ENCODE measurements at places on chromosomes 3 and 15. TPM values are rescaled to one million over a fixed set of nuclear protein-coding genes. Genes with fewer than 3 reads are reported as not detected.

DNA sequence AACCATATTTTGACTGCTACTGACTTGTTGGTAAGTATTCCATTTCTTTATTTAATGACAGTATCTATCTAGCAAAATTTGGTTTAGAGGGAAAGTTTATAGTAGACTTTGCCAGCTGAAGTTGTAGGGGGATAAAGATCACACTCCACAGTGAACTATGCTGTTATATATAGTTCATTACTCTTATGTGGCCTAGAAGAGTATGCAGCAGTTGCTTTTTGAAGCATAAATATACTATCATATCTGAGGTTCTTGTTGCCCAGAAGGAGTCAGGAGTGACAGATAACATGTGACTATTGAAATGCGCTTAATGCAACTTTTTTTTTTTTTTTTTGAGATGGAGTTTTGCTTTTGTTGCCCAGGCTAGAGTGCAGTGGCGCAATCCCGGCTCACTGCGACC lies 25.6 kb upstream of the MCF2L2 start:
- peaks cover 6% of the 10 kb centered on the region for H3K4me1 ChIP-seq
- H3K27ac ChIP-seq: no peak overlapping the region
- DNase-seq: no peak
- no peaks in the 10 kb centered on the region for H3K27me3 ChIP-seq
- H3K4me3 ChIP-seq: no peak overlapping the region

DNA sequence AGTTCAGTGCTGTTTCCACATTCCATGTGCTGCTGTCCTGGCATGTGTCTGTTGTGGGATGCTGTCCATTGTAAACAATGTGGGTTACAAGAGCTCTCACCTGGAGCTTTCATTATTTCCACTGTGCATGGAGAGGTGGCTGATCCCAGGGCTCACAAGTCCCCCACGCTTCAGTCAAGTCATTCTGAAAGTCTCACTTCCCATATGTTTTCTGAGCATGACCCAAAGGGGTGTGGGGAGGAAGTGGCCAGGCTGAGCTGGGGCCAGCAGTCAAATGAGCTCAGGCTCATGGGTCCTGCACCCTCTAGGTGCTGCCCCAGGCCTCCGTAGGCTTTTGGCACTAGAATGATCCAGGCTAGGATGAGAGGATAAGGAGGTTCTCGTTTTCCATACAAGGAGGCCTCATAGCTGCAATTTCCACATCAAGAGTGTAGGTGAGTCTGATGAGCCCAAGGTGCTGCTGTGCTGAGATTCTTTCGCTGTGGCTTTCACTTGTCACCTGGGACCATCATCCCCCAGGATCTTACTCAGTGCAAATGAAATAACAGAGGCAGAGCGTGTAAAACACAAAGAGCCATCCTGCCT lies 22.0 kb downstream of the STARD5 start:
- no peaks in the 10 kb centered on the region for H3K36me3 ChIP-seq
- no peaks in the 10 kb centered on the region for H3K27me3 ChIP-seq
- H3K4me1 ChIP-seq: peaks cover 23% of the 10 kb centered on the region
- no peak overlapping the region for H3K4me3 ChIP-seq

The ACAD9 gene
- 43.1 TPM for total RNA-seq

GRCh38 chr15:72404841-72405240 lies 6.7 kb downstream of the TMEM202 start:
- H3K36me3 ChIP-seq: no peaks in the 10 kb centered on the region
- H3K4me3 ChIP-seq: no peak overlapping the region
- no peak for DNase-seq
- no peak overlapping the region for H3K27ac ChIP-seq
- H3K4me1 ChIP-seq: peaks cover 6% of the 10 kb centered on the region

GRCh38 chr3:121232309-121233225 lies 313.2 kb downstream of the POLQ start:
- H3K27ac ChIP-seq: peak overlapping the region; percentile 25
- peak; percentile 11 for DNase-seq
- H3K36me3 ChIP-seq: no peaks in the 10 kb centered on the region

- H3K36me3 ChIP-seq: no peaks in the 10 kb centered on the region
- no peak overlapping the region for H3K27ac ChIP-seq
- H3K4me1 ChIP-seq: peaks cover 14% of the 10 kb centered on the region
- H3K4me3 ChIP-seq: no peak overlapping the region
- H3K27me3 ChIP-seq: no peaks in the 10 kb centered on the region
These were observed 332.2 kb upstream of the RBMS3 start for GRCh38 chr3:28948685-28949084.

DNA sequence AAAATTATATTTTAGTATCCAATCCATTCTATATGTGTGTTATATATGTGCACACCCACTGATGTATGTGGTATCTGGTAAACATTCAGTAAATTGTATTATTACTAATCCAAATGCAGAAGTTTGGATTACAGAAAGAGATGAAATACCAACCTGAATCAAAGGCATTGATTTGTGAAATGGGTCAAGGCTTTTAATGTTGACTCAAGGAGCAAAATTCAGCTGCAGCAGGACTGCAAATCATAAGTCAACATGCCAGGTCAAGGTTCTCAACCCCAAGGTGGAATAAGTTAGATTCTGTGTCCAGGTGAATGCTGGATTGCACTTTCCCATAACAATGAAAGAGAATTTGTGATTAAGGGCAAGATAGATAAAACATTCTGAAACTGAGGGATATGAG lies 190.7 kb downstream of the GAP43 start:
- H3K4me1 ChIP-seq: no peaks in the 10 kb centered on the region
- no peaks in the 10 kb centered on the region for H3K27me3 ChIP-seq
- no peaks in the 10 kb centered on the region for H3K36me3 ChIP-seq
- H3K27ac ChIP-seq: no peak overlapping the region
- H3K4me3 ChIP-seq: no peak overlapping the region

DNA sequence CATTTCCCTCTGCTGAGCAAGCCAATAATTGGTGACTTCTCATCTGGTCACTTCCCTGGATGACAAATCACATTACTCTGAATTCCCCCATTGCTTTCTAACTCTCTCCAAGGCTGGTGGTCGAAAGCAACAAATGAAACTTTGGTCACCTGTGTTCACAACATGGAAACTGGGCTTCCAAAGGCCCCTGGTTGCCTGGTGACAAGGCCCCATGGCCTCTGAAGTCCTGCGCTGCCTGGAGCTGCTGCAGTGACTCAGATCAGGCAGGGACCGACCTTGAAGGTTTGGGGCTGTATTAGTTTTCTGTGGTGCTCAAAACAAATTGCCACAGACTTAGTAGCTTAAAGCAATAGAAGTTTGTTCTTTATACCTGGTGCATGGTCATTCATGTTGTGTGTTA lies 345.3 kb downstream of the WDR72 start:
- H3K4me1 ChIP-seq: no peaks in the 10 kb centered on the region
- no peak for DNase-seq
- no peaks in the 10 kb centered on the region for H3K27me3 ChIP-seq
- H3K36me3 ChIP-seq: no peaks in the 10 kb centered on the region

DNA sequence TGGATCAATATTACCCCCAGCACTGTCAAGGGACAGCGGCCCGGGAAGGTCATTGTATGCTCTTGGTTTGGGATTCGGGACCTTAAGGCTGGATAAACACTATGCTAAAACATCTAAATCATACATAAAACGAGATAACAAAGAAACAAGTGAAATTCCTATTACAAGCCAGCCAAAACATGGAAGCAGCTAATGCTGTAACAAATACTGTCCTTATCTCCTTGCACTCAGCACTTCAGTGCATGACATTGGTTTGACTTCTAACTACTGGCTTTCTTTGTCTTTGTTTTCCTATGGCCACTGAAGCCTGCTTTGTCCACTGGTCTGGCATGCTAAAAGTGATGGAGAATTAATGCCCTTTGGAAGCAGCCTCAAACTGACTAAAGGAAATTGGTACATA lies 516.4 kb upstream of the DPH6 start:
- H3K36me3 ChIP-seq: no peaks in the 10 kb centered on the region

GRCh38 chr3:43770426-43771103 lies 79.8 kb downstream of the ABHD5 start:
- H3K4me3 ChIP-seq: no peak overlapping the region
- no peaks in the 10 kb centered on the region for H3K36me3 ChIP-seq
- H3K27me3 ChIP-seq: no peaks in the 10 kb centered on the region
- H3K4me1 ChIP-seq: peaks cover 51% of the 10 kb centered on the region
- H3K27ac ChIP-seq: no peak overlapping the region

DNA sequence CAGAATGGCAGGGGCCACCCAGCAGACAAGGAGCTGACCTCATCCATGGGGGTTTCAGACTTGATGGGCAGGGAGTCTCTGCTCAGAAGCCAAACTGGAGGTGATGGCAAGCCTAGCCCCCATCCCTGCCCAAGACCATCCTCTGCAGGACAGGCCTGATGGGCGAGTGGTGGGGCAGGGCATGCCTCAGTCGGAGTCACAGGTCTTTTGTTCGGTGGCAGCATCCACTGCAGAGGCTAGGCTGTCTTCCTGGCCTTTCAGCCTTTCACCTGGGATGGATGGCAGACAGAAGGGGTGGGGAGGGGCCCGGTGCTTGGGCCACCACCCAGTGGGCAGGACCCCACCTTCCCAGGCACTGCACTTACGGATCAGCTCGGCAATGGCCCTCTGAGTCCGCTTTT lies 44.4 kb downstream of the PTH1R start:
- no peak overlapping the region for H3K27ac ChIP-seq
- peaks cover 78% of the 10 kb centered on the region for H3K36me3 ChIP-seq
- no peaks in the 10 kb centered on the region for H3K4me1 ChIP-seq
- no peaks in the 10 kb centered on the region for H3K27me3 ChIP-seq

DNA sequence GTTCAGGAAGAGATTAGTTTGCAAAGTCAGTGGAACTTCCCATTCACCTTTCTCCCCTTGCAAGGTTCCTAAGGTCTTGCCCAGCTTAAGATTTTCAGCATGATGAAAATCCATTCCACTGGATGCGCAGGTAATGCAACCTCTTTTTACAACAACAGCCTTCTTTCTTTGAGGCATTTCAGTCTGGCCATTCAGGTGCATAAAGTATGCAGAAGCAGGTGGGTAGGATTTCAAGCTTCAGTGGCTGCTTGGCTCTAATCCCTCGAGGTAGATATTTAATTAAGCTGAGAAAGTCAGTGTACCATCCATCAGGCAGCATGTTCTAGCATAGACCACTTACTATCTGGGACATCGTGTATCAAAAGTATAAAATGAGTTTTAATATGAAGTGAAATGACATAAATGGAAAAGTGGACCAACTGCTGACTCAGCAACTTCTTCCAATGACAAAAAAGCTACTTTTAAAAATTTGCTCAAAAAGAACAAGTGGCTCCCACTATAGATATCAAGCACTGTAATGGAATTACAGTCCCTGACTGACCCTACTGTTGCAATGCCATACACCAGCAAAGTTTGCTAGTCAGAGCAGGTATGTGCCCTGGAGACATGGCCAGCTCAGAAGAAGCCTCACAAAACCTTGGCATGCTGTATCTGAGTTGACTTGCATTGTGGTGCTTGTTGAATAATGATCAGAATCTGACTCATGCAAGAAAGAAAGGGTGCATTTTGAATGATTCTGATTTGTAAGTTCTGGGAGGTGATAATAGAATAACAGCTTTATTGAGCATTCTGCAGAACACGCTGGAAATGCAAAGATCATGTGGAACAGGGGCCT lies 459.9 kb upstream of the MCTP2 start:
- no peak overlapping the region for H3K27ac ChIP-seq
- H3K4me3 ChIP-seq: no peak overlapping the region
- H3K4me1 ChIP-seq: peaks cover 6% of the 10 kb centered on the region
- H3K36me3 ChIP-seq: no peaks in the 10 kb centered on the region

The PHLDB2 gene
- total RNA-seq: 109 TPM

GRCh38 chr3:158160958-158161357 lies 51.1 kb downstream of the RSRC1 start:
- DNase-seq: peak; percentile 72
- no peak overlapping the region for H3K4me3 ChIP-seq
- H3K4me1 ChIP-seq: peaks cover 32% of the 10 kb centered on the region
- no peaks in the 10 kb centered on the region for H3K27me3 ChIP-seq

The FAM162A gene
- 50.6 TPM for total RNA-seq

- no peak for DNase-seq
- no peak overlapping the region for H3K4me3 ChIP-seq
- no peak overlapping the region for H3K27ac ChIP-seq
- H3K4me1 ChIP-seq: no peaks in the 10 kb centered on the region
- no peaks in the 10 kb centered on the region for H3K27me3 ChIP-seq
These were observed 53.2 kb downstream of the CD200R1L start for GRCh38 chr3:112793326-112794081.

The LRRIQ4 gene
- not detected for total RNA-seq

The SLC24A1 gene
- total RNA-seq: 8.2 TPM

The SLC12A1 gene
- total RNA-seq: not detected

DNA sequence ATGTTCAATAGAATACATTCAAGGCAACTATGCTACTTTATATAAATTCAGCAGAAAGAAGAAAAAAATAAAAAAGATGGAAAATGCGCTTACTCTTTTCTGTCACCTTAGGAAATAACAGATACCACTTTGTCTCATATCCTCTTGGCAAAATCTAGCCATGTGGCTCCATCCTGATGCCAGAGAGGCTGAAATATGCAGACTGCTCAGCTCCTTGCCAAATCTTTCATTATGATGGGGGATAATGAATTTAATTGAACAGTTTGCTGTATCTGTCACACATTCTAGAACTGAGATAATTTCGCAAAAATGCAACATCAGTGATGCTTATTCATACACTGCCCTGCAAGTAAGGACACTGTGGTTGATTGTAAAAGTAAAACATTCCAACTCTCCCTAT lies 1081.5 kb downstream of the PLOD2 start:
- no peaks in the 10 kb centered on the region for H3K27me3 ChIP-seq
- H3K4me1 ChIP-seq: no peaks in the 10 kb centered on the region
- no peak overlapping the region for H3K4me3 ChIP-seq
- no peak overlapping the region for H3K27ac ChIP-seq
- DNase-seq: no peak
- no peaks in the 10 kb centered on the region for H3K36me3 ChIP-seq

GRCh38 chr3:82054849-82055248 lies 293.4 kb upstream of the GBE1 start:
- peaks cover 6% of the 10 kb centered on the region for H3K4me1 ChIP-seq
- no peak for DNase-seq
- H3K27me3 ChIP-seq: no peaks in the 10 kb centered on the region
- H3K27ac ChIP-seq: no peak overlapping the region

The THRB gene
- total RNA-seq: 4.2 TPM

- no peak overlapping the region for H3K27ac ChIP-seq
- no peaks in the 10 kb centered on the region for H3K27me3 ChIP-seq
- no peaks in the 10 kb centered on the region for H3K36me3 ChIP-seq
- DNase-seq: no peak
These were observed 49.5 kb downstream of the SMAD6 start for GRCh38 chr15:66751579-66751978.

GRCh38 chr15:70545526-70545925 lies 217.8 kb downstream of the UACA start:
- no peaks in the 10 kb centered on the region for H3K4me1 ChIP-seq
- H3K36me3 ChIP-seq: no peaks in the 10 kb centered on the region
- no peak for DNase-seq
- no peak overlapping the region for H3K27ac ChIP-seq

- no peak overlapping the region for H3K4me3 ChIP-seq
- no peaks in the 10 kb centered on the region for H3K36me3 ChIP-seq
- peak; percentile 75 for DNase-seq
- no peaks in the 10 kb centered on the region for H3K4me1 ChIP-seq
- H3K27me3 ChIP-seq: no peaks in the 10 kb centered on the region
These were observed 76.1 kb upstream of the PLSCR4 start for GRCh38 chr3:146326875-146327543.

All from MCF 10A (cell line).